ENCODE measurements at places on chromosomes 13 and 19.

GRCh38 chr13:37476874-37477273 lies 121.7 kb downstream of the POSTN start:
- peak; percentile 32 for DNase-seq

DNA sequence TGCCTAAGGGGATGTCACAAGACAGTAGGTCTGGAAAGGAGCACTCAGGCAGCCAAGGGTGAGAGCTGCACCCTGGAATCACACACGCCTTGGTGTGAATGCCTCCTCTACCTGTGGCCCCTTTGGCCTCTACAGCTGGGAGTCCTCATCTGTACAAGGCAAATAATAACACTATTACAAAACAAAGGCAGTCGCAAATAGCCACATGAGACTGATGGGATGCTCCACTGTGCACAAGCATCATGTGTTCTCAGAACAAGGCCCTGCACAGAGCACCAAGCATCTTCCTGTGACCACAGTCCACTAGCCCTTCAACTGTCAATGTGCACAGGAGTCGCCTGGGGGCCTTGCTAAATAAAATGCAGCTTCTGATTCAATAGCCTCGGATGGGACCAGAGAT lies 44.6 kb upstream of the HNRNPA1L2 start:
- DNase-seq: no peak

- DNase-seq: no peak
Measured at GRCh38 chr19:35585848-35586247, at the start of gene PMIS2. PMIS2 (plus strand) TSS chr19:35586173; CDS start chr19:35586260, 87 bp downstream.

GRCh38 chr19:42568006-42568405 lies 26.7 kb downstream of the CEACAM8 start:
- DNase-seq: no peak

- DNase-seq: no peak
Measured at GRCh38 chr19:10105509-10106099, 558 bp upstream of the PPAN start.

DNA sequence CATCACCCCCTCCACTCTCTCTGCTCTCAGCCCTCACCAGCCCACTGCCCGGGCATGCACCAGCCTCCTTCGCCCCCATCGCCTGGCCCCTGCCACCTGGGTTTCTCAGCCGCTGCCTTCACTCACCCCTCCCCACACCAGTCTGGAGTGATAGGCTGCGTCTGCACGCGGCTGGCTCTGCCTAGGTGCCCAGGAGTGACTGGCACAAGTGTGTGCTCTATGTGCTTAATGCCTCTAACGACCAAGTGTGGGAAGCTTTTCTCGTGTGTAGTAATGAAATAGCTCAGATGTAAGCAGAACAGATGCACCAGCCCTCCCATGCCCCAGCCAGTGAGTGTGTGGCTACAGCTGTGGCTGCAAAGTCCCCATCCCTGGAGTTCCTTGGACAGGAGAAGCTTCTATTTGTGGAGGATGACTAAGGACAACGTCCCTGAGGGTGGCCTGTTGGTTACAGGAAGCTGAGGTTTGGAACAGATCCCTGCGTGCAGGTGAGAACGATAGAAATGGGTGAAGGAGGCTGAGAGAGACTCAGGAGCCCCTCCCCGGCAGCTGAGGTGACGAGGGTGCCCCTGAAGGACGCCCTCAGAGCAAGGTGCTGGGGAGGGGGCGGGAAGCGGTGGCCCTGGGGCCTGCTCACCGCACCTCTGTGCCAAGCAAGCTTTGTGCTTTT lies 35.6 kb downstream of the ATP11A start:
- peak; percentile 51 for DNase-seq

DNA sequence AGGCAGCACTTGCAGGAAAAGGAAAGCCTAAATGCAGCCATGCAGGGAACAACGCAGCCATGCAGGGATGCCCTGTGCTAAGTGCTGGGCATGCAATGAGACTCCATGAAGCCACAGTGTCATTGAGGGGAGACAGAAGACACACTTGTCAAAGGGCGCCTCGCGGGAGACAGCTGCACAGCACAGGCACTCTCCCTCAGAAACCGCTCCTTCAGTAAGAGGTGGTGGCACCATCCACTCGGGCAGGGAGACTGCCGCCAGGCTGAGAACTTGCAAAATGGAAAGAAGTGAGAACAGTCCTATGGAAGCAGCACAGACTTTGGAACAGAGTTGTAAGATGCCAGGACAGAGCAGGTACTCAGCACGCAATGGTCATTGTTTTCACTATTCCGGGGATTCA lies 51.1 kb downstream of the GGACT start:
- no peak for DNase-seq

DNA sequence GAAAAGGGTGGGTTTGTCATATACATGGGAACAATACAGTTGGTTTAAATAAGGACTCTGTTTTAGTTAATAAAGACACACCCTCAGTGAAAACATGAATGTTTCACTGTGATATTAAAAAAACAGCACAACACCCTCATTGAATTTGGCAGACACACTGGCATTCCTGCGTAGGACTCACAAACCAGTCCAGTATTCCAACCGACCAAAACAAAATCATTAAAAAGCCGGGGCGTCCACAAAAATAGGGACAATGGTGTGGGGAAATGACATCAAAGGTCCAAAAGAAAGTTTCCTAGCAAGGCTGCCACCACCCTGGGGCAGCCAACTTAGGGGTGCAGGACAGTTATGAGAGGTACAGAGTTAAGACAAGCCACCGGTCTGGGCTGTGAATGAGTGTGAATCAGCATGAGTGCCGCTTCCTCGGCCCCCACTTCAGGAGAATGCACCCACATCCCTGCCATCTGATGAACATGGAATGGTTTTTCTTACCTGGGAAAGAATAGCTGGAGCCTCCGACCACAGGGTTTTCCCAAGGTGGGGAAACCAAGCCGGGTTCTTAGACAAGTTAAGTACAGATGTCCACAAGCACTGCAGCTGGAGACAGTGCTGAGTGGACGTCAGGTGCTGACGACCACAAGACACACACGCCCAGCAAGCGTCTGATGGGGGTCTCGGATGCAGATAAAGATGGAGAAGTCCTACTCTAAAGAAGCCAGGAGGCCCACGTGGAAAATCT lies 73.3 kb downstream of the KLF2 start:
- peak; percentile 75 for DNase-seq

DNA sequence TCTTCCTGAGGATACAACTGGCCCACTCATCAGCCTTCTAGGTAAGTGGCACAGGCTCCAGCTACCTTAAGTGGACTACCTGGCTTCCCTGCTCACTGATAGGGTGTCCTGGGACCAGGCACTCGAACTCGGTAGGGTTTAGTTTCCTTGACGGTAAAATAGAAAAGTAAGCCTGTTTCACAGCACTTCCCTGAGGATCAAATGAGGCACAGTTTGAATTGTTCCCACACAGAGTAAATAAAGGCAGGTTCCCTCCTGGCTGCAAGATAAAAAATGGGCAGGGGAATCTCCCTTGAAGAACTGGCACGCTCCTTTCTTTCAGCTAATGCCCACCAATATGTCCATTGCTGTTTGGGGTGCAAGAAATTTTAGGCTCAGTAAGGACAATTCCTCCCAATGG lies 1.1 kb upstream of the FAM124A start:
- DNase-seq: no peak

DNA sequence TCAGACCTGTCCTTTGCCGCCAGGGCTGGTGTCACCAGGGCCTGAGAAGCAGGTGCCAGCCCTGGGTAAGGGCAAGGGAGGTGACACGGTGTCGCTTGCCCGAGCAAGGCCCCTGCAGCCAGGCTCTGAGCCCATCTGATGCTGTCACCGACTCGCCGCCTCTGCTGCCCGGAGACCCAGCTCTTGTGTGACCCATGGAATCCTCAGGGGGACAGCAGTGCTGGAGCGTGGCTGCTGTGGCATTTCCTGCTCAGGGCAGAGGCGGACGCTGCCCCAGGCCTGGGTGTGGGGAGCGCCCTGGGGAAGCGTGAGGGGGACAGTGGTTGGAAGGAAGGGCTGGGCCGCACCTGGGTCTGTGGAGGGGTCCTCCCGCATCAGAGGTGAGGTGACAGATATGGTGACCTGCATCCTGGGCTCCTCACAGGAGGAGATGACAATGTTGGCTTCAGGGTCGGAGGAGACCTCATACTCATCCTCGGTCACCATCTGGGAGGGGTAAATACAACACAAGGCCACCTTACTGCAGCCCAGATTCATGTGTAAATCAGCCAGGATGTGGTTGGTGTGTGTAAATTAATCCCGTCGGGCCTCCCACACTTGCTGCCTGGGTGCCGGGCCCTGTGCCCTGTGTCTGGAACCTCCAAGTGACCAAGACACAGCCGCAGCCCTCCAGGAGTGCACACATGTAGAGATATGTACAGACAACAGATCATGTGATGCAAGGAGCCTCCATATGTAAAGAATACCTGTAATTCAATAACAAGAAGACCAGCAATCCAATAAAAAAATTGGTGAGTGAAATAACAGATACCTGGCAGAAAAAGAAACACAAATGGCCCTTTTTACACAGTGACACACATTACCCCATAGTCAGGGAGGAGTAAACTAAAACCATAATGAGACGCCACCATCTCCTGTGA lies 27.6 kb upstream of the MATK start:
- no peak for DNase-seq

DNA sequence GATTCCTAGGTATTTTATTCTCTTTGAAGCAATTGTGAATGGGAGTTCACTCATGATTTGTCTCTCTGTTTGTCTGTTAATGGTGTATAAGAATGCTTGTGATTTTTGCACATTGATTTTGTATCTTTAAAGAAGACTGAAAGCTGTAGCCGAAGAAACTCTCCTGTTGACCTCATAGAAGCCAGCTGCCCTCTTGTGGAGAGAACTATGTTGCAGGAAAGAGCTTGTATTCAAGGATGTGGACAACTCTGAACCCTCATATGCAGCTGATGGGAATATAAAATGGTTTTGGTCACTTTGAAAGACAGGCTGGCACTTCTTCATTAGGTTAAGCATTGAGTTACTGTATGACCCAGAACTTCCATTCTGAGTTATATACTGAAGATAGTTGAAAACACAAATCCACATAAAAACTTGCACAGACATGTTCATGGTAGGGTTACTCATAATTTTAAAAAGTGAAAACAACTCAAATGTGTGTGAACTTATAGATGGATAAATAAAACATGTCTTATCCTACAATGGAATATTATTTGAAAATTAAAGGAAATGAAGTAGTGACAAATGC lies 65.8 kb upstream of the SLITRK6 start:
- peak; percentile 26 for DNase-seq

GRCh38 chr13:75161804-75162203 lies 320.2 kb downstream of the TBC1D4 start:
- no peak for DNase-seq

DNA sequence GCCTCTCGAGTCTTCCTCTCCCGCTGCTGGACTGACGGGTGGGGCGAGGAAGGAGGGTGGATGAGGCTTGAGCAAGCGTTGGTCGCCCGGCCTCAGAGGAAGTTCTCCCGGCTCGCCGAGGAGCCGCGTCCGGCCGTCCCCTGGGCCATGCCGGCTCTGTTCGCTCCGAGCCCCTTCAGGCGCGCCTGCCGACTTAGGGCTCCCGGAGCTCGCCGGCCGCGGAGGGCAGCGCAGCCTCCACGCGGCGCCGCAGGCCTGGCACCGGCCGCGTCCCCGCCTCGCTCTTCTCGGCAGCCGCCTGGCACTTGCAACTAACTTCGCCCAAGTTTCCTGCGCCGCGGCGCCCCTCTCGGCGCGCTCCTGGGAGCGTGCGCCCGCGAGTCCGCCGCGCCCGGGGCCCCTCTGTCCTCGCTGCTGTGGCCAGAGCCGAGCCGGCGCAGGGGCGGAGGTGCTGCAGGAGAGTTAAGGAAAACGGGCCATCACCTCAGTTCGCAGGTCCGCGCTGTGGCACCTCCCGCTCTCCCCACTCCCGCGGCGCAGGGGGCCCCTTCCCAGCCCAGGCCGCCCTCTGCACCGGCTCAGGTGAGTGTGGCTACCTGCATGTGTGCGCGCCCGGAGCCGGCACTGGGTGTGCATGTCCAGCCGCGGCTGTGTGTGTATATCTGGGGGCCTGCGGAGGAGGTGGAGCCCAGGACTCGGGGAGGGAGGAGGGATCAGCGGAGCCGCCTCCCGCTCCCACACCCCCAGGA lies 641 bp upstream of the SOX21 start:
- peak; percentile 90 for DNase-seq

DNA sequence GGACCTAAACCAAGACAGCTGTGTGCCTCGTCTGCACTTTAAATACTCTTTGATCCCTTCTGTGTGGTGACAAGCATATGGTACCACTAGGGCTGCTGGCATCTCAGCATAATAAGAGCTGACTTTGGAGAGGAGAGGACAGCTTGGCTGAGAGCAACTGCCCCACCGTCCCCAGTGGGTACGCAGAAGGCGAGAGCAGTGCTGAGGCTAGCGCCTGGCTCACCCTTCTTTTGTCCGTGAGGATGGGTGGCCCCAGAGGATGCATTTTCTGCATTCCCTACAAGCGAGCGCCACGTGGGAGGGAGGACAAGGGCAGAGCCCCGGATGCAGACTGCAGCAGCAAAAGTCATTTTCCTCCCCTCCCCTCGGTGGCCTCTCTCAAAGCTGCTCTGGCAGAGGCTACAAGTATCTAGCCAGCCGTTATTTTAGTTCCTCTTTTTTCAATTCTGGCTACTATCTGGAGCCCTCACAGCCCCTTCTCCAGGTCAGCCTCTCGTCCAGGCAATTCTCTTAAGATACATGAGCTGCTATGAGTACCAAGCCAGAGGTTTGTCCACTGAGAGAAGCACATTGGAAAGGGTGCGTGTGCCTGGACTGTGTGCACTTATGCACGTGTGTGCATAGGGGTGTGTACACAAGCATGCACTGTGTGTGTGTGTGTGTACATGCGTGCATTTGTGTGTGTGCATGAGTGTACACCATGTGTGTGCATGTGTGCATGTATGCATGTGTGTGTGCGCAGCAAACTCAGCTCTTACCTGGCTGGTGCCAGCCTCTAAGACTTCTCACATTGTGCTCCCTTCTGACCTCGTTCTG lies 51.3 kb downstream of the RAB20 start:
- no peak for DNase-seq

DNA sequence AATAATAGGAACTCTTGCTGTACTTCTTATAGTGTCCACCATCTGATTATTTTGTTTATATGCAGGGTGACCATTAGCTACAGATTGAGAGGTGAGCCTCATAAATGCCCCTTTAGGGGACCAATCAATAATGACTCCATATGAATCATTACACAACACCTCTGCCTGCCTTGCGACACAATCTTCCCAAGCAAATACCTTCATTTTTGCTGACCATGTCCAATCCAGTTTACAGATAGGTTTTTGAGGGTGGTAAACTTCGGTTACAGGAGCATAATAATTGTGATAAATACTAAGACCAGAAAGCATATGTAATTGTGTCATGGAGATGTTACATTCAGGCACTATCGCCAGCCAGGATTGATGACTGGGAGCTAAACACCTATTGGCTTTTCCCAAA lies 23.6 kb upstream of the IL17D start:
- no peak for DNase-seq

GRCh38 chr19:33888665-33889064 lies 92.0 kb downstream of the KCTD15 start:
- no peak for DNase-seq

All from astrocyte of the hippocampus (primary cell).